ENCODE measurements at places on chromosomes 2 and 18. TPM values are rescaled to one million over a fixed set of nuclear protein-coding genes. Genes with fewer than 3 reads are reported as not detected.

- DNase-seq, result no peak
Measured at GRCh38 chr18:34548120-34548972, 161.8 kb upstream of the DTNA start.

- DNase-seq, result no peak
Measured at GRCh38 chr2:230327418-230328154, 593 bp downstream of the SP140L start.

GRCh38 chr2:38524580-38524979 is 78.1 kb downstream of the HNRNPLL start:
- no peak for DNase-seq

OTOF gene
- polyA plus RNA-seq, result 0.32 TPM

COL4A4 gene
- polyA plus RNA-seq, result 44.3 TPM

DNA sequence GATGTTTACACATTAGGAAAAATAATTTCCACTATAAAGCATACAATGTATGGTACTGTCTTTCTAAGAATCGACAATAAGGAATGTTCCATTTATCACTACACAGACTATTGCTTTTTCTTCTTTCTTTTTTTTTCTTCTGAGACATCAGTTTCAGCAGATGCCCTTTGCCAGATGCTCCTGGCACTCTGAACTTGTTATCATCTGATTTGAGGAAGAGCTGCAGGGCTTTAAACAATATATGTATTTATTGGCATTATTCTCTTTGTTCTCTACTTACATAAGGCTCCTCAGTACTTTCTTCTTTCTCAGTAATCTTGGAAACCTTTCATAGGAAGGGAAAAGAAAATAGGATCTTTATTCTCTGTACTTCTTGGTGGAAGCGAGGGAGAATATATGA is 45.0 kb upstream of the AGPS start:
- no peak for DNase-seq

- no peak for DNase-seq
Measured at GRCh38 chr2:223548194-223548593, 54.0 kb downstream of the SCG2 start.

- DNase-seq, result no peak
Measured at GRCh38 chr18:62637807-62638687, 77.3 kb upstream of the PHLPP1 start.

- no peak for DNase-seq
Measured at GRCh38 chr2:151243468-151243867, 18.2 kb downstream of the RBM43 start.

DNA sequence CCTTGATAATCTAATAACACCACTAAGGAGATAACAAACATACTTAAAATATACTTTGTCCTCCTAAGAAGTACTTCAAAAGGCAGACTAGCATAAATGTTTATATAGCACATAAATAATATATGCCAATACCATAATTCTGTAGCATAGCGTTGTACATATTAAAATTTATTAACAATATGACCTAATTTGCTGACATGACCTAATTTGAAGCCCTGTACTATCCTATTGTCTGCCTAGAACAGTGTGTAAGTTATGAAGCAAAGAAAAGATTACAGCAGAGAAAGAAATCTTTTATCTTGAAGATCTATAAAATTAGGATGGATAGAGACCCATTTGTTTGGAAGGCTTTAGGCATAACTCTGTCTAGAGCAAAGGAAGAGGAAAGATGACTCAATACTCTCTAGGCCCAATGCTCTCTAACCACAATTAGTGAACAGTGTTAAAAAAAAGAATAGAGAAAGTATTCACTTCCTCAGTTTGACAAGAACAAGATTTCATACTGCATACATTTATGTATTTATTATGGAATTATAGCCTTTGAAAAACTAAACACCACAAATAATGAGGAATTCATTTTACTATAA is 231.3 kb downstream of the ZRANB3 start:
- DNase-seq, result no peak

DNA sequence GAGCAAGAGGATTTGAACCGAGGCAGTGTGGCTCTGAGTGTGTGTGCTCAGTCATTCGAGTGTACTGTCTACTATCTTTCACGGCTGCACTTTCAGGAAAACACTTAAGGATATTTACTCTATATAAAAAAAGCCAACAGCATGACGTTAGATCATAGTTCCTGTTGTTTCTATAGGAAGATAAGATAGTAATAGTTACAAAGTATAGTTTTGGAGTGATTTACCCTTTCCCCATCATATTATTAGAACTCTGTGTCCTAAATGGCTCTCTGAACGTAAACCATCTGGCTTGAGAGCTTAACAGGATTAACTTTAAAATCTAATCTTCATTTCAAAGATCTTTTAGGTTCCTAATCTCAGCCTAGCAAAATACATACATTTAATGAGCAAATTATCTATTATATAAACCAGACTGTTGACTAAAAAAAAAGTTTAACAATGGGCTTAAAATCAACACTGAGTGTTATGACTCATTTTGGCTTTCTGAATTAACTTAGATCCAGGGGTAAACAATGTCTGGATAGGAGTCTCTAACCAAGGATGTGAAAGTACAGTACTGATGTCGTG is 150.3 kb upstream of the DNMT3A start:
- DNase-seq, result no peak

- DNase-seq, result no peak
Measured at GRCh38 chr2:134169788-134170187, 84.1 kb upstream of the MGAT5 start.

DNA sequence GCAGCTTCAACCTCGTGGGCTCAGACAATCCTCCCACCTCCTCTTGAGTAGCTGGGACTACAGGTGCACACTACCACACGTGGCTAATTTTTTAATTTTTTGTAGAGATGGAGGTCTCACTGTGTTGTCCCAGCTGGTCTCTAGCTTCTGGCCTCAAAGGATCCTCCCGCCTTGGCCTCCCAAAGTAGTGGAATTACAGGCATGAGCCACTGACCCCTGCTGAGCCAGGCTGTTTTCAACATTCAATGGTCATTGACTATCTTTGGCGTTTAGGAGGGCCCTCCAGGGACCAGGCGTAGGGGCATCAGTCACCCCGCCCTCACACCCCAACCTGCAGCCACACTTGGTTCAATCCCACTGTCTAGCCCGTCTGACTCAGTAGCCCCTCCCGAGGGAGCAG is 5.2 kb downstream of the MZT2B start:
- DNase-seq, result no peak

DNA sequence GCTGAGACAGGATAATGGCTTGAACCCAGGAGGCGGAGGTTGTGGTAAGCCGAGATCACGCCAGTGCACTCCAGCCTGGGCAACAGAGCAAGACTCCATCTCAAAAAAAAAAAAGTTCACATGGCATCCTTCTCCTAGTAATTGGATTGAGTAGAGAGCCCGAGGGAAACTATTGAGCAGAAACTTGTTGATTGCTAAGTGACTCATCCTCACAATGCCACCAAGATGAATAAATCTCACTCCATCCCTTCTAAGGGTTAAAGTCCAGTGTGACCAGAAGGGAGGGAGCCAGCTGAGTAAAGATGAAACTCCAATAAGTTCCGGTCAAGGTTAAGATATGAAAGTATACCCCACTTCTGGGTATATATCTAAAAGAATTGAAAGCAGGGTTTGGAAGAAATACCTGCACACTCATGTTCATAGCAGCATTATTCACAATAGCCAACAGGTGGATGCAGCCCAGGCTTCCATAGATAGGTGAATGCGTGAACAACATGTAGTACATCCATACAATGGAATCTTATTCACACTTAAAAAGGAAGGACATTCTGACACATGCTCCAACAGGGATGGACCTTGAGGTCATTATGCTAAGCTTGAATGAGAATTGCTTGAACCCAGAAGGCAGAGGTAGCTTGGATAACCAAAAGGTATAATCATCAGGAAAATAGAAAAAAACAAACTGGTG is 13.0 kb upstream of the FHL2 start:
- no peak for DNase-seq

- DNase-seq, result no peak
Measured at GRCh38 chr2:53641290-53641689, 126.3 kb upstream of the CHAC2 start.

- no peak for DNase-seq
Measured at GRCh38 chr2:170022692-170023091, 155.3 kb upstream of the MYO3B start.

DYNAP gene
- polyA plus RNA-seq, result not detected

- DNase-seq, result no peak
Measured at GRCh38 chr2:85806358-85807118, 52.7 kb downstream of the ATOH8 start.

- no peak for DNase-seq
Measured at GRCh38 chr2:120576509-120577474, 158.9 kb upstream of the GLI2 start.

DNA sequence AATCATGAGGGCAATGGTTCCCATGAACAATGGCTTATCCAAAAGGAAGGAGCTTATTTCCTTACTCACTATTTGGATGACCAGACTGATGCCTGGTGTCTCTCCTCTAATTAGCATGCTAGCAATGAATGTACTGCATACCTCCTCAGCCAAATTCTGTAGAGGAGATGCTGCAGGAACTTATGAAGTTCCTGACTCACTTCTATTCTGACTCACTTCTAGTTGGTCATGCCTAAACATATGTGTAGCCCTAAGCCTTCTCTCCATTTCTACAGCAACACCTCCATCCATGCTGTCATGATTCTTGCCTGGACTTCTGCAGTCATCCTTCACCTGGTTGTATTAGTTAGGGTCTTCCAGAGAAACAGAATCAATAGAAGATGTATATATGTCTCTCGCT is 59.9 kb upstream of the MRPS9 start:
- no peak for DNase-seq

- DNase-seq, result no peak
Measured at GRCh38 chr2:130828461-130828860, 8.3 kb upstream of the ARHGEF4 start.

- DNase-seq, result no peak
Measured at GRCh38 chr2:190887089-190887488, 6.5 kb downstream of the GLS start.

SERPINB3 gene
- polyA plus RNA-seq, result not detected

DNAH7 gene
- polyA plus RNA-seq, result 0.76 TPM

PMAIP1 gene
- 3.9 TPM for polyA plus RNA-seq

COBLL1 gene
- polyA plus RNA-seq, result 158 TPM

LRRC30 gene
- not detected for polyA plus RNA-seq

IL1F10 gene
- polyA plus RNA-seq, result not detected

GRCh38 chr2:172677363-172677762 is 58.3 kb upstream of the RAPGEF4 start:
- no peak for DNase-seq

- no peak for DNase-seq
Measured at GRCh38 chr18:30925795-30926194, 116.7 kb downstream of the DSC3 start.

GPR155 gene
- polyA plus RNA-seq, result 2.6 TPM

DNA sequence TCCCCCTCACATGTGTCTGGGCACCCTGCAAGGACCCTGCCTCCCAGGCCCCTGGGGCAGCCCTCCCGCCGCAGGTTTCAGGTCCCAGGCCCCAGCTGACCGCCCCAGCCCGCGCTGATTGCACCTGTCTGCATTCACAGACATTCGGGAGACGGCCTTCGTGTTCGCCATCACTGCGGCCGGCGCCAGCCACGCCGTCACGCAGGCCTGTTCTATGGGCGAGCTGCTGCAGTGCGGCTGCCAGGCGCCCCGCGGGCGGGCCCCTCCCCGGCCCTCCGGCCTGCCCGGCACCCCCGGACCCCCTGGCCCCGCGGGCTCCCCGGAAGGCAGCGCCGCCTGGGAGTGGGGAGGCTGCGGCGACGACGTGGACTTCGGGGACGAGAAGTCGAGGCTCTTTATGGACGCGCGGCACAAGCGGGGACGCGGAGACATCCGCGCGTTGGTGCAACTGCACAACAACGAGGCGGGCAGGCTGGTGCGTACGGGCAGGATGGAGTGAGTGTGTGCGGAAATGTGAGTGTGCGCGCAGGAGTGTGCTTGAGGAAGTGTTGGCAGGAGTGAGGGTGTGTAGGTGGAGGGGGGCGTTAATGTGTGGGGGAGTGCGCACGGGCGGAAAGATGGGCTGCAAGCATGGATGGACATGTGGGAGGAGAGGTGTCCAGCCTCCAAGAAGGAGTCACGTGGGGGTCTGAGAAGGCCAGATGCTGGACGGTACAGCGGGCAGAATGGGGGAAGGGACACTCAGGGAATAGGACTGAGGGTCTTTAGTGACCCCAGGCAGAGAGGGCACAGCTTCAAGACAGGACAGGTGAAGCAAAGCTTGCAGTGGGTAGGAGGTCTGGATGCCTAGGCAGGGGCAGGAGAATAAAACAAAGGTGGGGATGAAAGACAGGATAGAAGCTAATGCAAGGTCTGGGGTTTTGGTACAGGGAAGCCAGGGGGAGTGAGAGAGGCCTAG is 9.0 kb upstream of the WNT10A start:
- no peak for DNase-seq

DNA sequence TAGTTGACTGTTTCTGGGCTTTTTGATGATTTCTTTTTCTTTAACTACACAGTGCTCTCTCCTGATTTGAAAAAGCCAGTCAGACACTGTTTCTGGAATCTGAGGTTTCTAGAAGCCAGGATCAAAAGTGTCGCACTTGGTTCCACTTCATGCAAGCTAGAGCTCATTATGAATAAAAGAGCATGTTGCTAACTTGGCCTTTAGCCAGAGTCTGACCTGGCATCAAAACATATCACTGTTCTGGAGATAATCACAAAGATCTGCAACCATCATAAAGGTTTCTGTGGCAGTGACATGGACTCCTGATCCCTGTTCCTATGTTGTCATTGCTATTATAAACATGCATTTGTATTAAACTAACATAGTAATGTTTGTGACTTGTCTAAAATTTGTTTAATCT is 76.1 kb upstream of the MAPRE2 start:
- DNase-seq, result no peak

- DNase-seq, result no peak
Measured at GRCh38 chr2:135803278-135803677, 33.7 kb downstream of the LCT start.

- no peak for DNase-seq
Measured at GRCh38 chr2:197560146-197560665, 44.3 kb downstream of the MOB4 start.

GRCh38 chr2:28356095-28356911 is 36.4 kb upstream of the FOSL2 start:
- DNase-seq, result no peak

DNA sequence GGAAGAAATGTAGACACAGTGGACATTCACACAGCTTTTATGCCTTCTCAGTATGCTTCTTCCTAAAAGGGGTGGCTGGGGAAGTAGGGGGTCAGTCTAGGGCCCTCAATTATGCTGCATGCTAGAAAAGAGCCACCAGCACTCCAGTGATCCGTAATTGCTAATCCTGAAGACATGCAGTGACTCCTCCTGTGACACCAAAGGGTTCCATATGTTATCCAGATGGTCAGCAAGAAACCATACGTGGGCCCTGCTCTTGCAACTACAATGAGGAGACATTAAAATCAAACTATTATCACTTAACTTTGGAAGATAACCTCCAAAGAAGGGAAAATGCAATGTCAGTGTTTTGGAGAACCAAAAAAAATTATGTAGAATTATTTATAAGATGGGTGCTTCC is 143.4 kb upstream of the LYPD1 start:
- no peak for DNase-seq

CCDC74B gene
- polyA plus RNA-seq, result 5.2 TPM

- DNase-seq, result no peak
Measured at GRCh38 chr18:45627204-45627526, 11.9 kb downstream of the SLC14A2 start.

IL36A gene
- polyA plus RNA-seq, result not detected
